ENCODE measurements at places on chromosomes 4 and X.

DNA sequence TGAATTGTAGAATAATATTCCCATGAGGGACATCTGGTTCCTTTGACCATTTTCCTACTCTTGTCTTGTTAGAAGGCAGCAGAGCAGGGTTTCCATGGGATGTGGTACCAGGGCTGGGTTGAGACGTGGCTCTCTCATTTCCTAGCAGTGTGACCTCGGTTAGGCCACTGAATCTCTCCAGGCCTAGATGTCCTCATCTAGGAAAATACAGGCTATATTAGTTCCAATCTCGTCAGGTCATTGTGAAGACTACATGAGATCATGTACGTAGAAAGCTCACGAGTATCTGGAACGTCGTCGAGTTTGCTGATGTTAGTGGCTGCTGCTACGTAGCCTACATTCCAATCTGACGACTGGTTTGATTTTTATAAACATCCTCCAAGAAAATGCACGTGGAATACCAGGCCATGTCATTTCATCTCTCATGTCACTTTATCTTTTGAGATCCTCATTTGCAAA, 278.2 kb upstream of the GATB start:
- DNase-seq, result no peak

DNA sequence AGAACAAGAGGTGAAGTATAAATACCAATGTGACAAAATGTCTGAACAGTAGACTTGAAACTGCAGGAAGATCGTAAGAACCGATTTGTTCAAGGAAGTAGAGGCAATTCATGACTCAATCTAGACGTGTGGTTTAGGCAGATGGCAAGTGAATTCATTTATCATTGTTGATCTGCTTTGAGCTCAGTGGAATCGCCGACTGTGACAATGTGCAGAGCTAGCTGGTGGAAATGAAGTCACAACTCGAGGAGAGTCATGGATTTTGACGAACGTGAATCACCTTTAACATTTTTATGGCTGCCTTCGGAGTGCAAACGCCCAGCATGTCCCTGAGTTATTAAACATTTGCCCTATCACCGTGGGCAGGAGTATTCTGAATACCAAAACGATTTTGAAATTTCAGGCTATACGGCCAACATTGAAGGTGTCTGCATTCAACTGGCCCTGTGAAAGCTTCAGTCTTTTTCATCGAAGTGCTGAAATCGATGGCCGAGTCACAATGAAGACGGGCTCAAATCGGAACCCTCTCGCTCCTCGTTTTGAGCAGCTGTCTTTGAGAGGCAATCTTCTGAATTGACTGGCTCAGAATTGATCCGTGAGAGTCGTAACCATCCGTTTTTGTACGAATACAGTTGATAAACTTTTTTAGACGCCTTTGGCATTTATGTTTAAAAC, 689 bp upstream of the OGT start:
- peak; percentile 33 for DNase-seq

GRCh38 chrX:44042116-44042515, 68.9 kb upstream of the NDP start:
- DNase-seq, result no peak

GRCh38 chrX:3037218-3037617, 4.1 kb upstream of the ARSF start:
- DNase-seq, result no peak

GRCh38 chrX:77160301-77160700, 286.9 kb upstream of the FGF16 start:
- DNase-seq, result peak; percentile 57

DNA sequence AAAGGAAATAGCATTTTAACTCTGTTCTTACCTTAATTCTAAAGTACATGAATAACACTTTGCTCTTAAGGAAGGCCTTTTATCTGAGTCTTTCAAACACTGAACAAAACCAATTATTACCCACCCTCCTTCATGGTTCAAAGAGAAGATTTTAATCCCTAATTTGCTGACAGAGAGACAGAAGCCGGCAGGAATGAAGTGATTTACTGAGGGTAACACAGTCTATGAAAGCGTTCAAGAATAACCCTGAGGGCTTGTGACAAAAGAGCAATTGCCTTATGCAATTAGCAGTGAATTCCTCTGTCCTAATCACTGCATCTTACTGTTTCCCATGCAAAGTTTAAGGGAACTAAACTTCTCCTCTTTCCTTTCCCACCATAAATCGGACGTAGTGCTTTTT, 144.1 kb downstream of the PACRGL start:
- no peak for DNase-seq

GRCh38 chrX:118631586-118631985, 95.8 kb upstream of the IL13RA1 start:
- DNase-seq, result no peak

DNA sequence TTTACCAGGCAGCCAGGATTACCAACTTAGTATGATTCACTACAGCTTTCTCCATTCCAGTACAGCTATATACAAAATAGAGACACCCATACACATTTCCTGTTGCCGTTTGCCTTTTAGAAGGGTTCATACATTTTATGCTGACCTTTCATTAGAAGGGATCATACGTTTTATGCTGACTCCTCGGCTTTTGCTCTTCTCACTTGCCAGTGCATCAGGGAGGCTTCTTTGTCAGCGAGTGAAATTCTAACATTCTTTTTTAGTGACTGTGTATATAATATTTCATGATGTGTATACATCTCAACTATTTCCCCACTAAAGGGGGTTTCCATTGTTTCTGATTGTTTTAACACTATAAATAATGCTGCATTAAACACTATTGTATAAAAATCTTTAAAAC, 552.6 kb downstream of the TRIML1 start:
- DNase-seq, result no peak

DNA sequence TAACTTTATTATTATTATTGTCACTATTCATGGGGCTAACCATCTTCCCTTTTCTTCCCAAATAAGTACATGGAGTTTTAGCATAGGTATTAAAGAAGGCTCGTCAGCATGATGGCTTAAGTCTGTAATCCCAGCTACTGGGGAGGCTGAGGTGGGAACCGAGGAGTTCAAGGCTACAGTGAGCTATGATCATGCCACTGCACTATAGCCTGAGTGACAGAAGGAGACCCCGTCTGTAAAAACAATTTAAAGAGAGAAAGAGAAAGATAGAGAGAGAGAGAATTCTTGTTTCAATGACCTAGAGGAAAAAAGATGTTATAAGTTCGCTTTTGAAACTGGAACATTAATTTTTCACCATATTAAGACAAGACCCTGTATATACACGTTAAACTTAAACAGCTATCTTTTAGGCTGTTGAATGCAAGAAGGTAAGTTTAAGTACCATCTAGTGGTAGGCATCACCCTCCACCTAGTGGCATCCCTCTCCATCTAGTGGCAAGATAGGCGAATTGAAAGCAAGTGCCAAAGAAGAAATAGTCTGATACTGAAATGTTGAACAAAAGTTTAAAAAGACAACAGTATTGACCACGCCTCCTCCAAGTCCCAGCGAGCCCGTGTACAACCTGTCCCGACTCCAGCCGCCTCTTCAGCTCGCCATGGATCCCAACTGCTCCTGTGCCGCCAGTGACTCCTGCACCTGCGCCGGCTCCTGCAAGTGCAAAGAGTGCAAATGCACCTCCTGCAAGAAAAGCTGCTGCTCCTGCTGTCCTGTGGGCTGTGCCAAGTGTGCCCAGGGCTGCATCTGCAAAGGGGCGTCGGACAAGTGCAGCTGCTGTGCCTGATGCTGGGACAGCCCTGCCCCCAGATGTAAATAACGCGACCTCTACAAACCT, 26.0 kb upstream of the YTHDC1 start:
- no peak for DNase-seq
